GM13977 (cell line): ENCODE measurements at places on chromosomes 3 and 15.

DNA sequence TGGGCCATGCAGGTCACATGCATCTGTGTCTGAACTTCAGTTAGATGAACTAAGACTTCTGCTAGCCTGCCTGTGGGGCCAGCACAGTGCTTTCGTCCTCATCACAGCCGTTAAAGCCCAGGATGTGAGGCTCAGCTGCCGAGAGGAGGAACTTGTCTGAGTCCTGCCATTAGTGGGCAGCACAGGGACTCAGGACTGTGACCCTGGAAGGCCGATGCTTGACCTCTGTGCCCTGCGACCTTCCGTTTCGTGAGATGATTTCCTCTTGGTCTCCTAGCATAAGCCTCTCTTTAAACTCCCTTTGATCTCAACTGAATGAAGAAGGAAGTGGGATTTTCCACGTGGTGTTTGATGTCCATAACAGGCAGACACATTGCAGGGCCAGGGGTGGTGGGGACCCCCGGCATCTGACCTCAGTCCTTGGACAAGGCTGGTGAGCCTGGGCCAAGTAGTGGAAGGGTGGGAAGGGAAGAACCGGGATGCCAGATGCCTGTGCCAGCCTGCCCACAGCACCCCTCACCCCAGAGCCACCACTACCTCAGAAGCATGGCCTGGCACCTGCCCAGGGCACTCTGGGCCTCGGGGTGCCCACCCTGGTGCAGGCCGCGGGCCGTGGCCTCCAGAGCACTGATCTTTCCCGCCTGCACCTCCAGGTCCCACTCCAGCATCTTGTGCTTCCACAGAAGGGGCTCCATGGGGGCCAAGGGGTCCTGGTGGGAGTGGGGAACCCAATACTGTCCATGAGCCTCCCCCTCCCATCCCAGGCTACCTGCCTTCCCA is 21.6 kb downstream of the PLA2G4B start:
- DNase-seq = no peak

GRCh38 chr3:123609063-123609462 is 24.2 kb upstream of the HACD2 start:
- DNase-seq = no peak

DNA sequence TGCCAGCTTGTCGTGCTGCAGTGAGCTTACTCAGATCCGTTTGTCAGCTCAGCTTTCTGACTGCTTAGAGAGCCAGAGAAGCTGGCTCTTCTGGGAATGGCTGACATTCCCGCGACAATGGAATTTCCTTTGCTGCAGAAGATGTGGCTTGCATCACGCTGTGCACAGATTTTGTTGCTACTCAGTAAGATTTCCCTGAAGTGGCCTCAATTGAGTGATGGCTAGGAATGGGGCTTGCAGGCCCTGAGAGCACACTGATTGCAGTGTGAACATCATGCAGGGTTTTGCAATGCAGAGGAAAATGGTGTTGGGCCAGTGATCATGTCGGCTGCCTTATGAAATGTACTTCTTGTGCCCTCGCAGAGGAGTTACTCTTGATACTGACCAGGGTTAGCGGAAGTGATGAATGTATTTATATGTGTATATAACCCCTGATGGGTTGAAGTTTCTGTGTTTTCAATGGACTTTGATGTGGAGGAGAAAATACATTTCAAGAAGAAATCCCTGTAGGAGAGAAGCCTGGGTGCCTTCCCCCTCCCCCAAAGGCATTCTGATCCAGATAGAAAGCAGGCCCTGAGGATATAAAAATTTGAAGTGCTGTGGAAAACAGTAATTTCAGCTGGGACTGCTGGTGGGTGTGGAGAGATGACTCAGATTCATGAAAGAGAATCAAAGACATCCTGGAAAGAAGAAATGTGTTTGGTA is 102.5 kb upstream of the PDZRN3 start:
- DNase-seq = no peak

DNA sequence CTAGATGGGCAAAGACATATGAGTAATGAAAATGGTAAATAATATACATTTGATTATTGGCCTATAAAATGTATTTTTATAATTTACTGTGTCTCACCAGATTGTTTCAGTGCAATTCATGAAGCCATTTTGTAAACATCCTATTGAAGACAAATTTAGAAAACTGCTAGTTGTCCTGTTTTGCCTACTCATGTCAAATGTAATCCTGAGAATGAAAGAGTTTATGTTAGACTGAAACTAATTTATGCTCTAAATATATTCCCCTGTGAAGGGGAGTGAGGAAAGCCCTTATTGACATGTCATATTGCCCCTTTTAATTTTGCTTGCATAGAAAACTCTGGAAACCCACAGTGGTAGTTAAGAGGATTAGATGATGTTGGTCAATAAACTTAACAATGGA is 610.0 kb downstream of the NAALADL2 start:
- DNase-seq = no peak

DNA sequence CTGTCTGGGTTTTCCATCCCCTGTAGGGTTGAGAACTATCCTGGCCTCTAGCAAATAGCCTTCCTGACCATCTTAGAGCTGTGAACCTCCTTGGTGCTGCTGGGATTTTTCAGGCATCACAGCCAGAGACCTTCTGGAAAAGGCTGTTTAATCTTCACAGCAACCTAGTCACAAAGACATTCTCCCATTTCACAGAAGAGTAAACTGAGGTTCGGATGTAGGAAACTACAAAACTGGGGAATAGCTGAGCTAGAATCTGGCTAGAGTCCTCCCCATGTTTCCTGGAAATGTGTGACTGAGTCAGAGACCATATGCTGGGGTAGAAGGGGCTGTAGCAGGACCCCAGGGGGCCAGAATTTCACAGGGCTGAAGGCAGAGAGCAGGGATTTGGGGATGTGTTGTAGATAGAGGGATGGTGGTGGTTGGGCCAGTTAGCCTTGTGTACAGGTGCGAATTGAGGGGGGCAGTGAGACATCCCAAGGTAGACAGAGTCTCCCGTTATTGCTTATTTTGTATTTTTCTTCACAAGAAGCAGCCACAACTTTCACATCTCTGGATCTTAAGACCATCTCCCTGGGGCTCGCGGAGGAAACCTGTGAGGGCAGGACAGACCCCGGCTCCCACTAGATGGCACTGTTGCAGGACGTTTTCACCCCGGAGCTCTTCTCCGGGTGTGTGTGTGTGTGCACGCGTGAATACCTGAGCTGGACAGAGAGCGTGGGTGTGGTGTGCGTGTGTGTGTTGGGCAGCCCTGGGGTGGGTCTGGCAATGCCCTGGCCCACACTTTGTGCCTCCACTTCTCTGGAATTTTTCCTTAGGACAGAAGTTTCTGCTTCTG is 66.9 kb upstream of the PRR23C start:
- peak; percentile 68 for DNase-seq

- no peak for DNase-seq
Observed at GRCh38 chr3:107589454-107589853, 66.7 kb downstream of the BBX start.

GRCh38 chr3:130227540-130227939 is 117.9 kb upstream of the COL6A5 start:
- DNase-seq = no peak

GRCh38 chr3:85662462-85662861 is 703.7 kb downstream of the CADM2 start:
- no peak for DNase-seq

DNA sequence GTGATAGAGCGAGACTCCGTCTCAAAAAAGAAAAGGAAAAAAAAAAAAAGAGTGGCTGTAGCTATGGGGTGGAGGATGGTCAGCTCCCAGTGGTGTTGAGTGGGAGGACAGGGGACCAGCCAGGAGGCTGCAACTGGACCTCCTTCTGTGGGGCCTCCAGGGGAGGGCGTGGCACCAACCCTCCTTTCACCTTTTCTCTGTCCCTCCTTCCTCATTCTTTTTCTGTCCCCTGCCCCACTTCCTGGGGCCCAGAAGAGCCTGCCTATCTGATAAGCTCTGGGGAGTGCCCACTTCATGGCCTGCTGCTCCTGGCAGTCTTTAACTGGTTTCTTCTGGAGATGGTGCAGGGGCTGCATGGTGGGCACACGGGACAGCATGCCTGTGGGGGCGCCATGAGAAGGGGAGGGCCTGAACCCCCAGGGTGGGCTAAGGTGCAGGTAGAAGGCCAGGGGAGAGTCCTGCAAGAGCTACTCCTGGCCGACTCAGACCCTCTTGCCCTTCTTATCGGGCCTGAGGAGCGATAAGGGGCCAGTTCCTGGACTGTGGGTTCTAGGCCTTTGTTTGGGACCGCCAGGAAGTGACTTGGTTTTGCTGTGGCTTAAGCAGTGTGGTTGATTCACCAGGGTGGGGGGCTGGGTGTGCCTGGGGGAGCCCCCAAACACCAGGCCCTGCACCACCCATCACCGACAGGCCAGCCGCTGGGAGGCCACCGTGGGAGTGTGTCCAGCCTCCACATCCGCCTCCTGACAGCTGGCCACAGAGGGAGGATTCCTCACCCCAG is 49.4 kb upstream of the FLNB start:
- no peak for DNase-seq

DNA sequence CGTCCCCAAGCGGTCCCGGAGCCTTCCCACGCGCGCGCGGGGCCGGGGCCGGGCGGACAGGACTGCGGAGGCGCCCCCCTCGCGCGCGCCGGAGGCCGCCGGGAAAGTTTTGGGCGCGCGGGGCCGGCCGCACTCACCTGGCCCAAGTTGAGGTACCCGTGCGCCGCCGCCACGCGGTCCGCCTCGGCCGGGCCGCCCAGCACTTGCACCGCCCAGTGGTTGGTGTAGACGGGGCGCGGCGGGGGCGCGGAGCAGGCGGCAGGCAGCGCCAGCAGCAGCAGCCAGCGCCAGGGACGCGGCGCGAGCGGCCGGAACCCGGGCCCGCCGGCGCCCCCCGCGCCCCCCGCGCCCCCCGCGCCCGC is 289 bp downstream of the PCSK6 start:
- DNase-seq = peak; percentile 79

DNA sequence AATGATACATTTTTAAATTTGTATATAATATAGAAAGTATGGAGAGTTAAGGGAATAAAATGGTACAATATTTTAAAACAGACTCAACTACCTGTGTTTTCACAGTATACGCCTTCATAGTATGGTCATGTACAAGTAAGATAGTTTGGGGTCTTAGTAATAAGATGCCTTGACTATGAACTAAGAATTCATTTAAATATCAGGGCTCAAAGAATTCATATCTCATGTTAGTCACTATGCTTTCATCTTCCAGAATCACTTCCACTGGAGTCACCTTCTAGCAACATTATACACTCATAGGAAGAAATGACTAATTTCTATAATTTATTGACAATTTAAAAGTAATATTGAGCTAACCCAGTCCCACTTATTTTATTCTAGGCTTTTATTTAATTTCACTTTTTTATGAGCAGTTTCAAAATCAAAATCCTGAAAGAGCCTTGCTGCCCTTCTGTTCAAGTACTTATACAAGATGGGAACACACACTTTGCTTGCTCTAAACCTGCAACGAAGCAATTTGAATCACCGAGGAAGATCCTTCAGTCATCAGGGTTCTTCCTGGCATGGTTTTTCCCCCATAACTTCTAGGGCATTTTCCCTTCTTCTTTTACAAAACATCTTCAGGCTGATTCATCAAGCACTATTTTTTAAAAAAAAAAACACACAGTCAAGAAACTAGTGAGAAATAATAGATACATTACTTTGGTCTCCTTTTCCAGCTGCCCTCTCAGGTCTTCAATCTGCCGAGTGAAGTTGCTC is 94.1 kb downstream of the MYH15 start:
- DNase-seq = no peak

DNA sequence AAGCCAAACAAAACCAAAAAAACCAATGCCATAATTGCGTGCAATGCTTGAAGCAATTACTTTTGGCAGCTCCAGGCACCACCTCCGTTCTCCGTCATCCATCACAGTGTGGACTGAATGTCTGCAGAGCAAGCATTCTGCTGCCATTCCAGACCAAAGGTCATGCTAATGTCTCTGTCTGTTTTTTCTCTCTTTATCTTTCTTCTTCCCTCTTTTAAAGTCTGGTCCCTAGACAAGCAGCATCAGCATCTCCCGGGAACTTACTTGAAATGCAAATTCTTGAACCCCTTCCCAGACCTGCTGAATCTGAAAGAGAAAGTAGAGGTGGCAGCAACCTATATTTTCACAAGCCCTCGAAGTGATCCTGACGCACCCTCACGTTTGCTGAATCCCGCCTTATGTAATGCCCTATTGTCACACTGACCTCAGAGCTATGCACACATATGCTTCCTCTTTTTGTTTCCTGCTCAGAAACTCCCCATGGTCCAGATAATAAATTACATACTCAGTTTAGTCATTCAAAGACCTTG is 297.3 kb upstream of the PROK2 start:
- peak; percentile 77 for DNase-seq
